ENCODE measurements at places on chromosomes 1 and 21. TPM values are rescaled to one million over a fixed set of nuclear protein-coding genes. Genes with fewer than 3 reads are reported as not detected.

DNA sequence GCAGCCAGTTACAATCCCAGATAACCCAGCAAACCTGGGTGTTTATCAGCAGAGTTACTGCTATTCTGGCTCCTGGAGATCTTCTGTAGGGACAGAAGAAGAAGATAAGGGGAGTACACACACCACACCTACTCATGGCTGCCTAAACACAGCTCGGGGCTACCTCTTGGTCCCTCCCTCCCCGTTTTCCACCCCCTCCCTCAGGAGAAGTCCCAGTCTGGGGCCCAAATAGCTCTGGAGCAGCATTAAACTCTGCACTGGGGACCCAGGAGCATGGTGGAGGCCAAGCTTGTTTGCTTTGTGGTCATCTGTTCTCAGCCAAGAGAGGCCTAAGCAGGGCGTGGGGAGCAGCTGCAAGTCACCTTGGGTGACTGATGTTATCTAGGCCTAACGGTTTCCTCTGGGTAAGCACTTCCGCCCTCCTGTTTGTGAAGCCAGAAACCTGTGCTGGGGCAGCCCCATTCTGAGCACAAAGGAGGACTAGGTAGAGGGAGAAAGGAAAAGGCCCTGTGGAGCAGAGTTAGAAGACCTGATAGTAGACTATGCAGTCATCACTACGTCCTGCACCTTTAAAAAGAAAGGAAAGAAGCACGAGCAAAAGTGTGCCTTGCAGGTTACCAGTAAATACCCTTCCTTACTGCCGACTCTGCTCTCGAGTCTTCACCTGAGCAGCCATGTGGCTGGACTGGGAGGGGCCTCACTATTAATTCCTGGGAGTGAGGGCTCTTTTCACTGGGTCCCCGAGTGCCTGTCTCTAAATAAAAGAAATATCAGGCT lies 2.0 kb upstream of the RCSD1 start:
- no peak for DNase-seq

DNA sequence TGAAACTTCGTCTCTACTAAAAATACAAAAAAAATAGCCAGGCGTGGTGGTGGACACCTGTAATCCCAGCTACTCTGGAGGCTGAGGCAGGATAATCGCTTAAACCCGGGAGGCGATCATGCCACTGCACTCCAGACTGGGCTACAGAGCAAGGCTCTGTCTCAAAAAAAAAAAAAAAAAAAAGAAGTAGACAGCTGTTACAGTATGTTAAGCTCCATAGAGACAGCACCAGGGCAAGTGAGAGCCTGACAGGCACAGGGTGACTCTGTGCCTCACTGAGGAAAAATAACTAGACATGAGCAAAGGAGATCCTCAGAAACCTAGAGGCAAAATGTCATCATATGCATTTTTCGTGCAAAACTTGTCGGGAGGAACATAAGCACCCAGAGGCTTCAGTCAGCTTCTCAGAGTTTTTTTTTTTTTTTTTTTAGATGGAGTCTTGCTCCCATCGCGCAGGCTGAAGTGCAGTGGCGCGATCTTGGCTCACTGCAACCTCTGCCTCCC lies 9.0 kb upstream of the PRDX1 start:
- DNase-seq = no peak

STRIP1 gene
- polyA plus RNA-seq = 43.6 TPM

AADACL3 gene
- not detected for polyA plus RNA-seq

PODN gene
- 2.6 TPM for polyA plus RNA-seq

DNA sequence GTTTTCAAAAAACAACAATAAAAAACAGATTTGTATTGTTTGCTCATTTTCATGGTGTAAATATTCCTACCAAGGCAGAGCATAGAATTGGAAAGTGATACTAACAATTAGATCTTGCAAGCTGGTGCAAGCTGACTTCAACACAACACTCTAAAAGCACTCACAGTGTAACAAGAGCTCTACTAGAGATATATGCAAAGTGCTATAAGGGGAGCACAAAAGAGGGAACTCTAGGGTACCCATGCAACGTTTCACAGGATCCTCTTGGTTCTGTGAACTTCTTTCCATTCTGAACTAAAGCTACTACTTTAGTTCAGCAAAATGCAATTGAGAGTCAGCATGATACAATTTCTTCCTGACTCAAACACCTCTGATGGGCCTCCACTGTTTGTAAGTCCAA lies 78.3 kb downstream of the ATP1B1 start:
- no peak for DNase-seq

DNA sequence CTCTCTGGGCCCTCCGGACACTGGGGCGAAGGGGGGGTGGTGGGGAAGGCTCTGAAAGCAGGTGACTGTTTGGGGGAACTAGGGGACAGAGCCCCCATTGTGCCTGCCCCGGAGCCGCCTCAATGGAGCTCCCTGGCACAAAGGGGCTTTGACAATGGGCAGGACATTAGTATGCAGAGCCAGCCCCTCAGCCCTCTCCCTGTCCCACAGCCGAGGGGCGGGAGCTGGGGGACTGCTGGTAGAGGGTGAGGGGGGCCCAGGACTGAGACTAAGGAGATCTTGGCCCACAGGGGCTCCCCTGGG lies 7.8 kb downstream of the KCNJ10 start:
- DNase-seq = no peak

DNA sequence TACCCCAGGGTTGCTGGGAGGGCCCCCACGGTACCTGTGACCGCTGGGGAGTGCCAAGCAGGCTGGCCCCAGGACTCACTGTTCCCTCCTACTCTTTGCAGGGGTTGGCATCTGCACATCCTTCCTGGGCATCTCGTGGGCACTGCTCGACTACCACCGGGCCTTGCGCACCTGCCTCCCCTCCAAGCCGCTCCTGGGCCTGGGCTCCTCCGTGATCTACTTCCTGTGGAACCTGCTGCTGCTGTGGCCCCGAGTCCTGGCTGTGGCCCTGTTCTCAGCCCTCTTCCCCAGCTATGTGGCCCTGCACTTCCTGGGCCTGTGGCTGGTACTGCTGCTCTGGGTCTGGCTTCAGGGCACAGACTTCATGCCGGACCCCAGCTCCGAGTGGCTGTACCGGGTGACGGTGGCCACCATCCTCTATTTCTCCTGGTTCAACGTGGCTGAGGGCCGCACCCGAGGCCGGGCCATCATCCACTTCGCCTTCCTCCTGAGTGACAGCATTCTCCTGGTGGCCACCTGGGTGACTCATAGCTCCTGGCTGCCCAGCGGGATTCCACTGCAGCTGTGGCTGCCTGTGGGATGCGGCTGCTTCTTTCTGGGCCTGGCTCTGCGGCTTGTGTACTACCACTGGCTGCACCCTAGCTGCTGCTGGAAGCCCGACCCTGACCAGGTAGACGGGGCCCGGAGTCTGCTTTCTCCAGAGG lies 6.8 kb downstream of the XKR8 start:
- DNase-seq = no peak

GRCh38 chr1:38444770-38445442 lies 398.3 kb upstream of the POU3F1 start:
- DNase-seq = no peak

ANKRD65 gene
- 14.7 TPM for polyA plus RNA-seq

- DNase-seq = no peak
Measured at GRCh38 chr1:52057255-52057654, 1.2 kb downstream of the BTF3L4 start.

DNA sequence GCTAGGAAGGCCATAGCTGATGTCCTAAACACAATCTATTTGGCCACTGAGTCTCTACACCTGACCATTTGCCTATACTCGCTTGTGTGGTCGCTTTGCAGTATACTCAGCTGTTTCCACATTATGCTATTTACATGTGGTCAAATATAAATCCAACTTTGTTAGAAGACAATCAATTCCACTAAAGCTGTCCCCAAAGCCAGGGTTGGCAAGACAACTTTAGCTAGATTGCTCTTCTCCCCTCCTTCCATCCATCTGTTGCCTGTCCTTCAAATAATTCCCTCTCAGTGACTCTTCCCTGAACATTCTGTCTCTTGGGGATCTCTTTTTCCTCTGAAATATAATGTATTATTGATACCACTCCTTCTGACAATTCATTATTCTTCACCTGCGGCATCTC lies 30.1 kb downstream of the AVPR1B start:
- DNase-seq = no peak

- no peak for DNase-seq
Measured at GRCh38 chr1:154845174-154845573, 24.9 kb downstream of the KCNN3 start.

DNA sequence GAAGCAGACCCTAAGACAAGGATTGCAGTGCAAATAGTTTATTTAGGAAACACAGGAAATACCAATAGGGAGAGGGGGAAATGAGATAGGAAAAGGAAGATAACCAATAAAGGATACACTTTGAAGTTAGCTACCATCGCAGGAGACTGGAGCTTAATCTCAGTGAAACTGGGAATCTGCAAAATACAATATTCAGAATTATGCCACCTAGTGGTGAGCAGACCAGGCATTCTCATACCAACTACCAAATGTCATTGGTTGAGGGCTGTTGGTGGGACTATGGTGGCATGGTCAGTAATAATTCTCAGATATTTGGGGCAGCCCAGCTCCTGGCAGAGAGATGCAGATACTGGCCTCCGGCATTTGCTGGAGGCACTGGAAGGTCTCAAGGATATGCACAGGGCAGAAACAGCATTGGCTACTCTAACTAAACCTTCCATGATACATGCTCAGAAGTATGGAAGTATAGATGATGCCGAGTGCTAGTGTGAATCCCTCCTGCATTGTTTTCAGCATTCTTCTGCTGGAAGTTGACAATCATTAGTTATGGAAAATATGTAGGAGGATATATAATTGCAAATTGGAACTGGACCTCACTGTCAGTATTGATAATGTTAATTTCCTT lies 11.8 kb upstream of the ZFP69B start:
- DNase-seq = no peak

CYP4X1 gene
- polyA plus RNA-seq = 11.6 TPM

DNA sequence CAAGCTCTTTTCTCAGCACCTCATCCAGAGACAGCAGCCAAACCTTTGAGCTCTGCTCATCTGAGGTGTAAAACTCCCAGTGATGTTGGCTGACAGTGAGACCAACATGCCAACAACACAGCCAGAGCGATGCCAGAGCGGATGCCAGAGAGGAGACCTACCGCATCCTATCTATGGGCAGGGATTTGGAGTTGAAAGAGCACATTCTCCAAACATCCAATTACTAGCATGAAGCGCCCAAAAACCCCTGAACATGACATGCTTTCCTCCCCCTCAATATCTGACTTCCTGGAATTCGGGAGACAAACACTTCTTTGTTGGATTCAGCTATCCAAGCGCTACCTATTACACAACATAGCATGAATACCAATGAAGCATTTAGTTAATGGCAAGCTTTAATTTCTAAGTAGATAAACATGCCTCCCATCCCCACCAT lies 23.1 kb upstream of the PAXBP1 start:
- peak; percentile 27 for DNase-seq

AMY1B gene
- polyA plus RNA-seq = not detected

GRCh38 chr1:95226781-95227660 lies 7.0 kb upstream of the RWDD3 start:
- no peak for DNase-seq

ERICH3 gene
- polyA plus RNA-seq = 0.36 TPM
